Activated CD4-positive, alpha-beta memory T cell treated with anti-CD3 and anti-CD28 coated beads, Interleukin-2, amount 10 ng/mL, durations not matched to agents 7 days and 5 days (primary cell): ENCODE measurements at places on chromosomes 11 and 22.

- DNase-seq, result peak; percentile 63
These were observed 6.5 kb downstream of the PTDSS2 start for GRCh38 chr11:456533-456932.

- DNase-seq, result no peak
These were observed 36.1 kb upstream of the ANKK1 start for GRCh38 chr11:113351480-113351879.

DNA sequence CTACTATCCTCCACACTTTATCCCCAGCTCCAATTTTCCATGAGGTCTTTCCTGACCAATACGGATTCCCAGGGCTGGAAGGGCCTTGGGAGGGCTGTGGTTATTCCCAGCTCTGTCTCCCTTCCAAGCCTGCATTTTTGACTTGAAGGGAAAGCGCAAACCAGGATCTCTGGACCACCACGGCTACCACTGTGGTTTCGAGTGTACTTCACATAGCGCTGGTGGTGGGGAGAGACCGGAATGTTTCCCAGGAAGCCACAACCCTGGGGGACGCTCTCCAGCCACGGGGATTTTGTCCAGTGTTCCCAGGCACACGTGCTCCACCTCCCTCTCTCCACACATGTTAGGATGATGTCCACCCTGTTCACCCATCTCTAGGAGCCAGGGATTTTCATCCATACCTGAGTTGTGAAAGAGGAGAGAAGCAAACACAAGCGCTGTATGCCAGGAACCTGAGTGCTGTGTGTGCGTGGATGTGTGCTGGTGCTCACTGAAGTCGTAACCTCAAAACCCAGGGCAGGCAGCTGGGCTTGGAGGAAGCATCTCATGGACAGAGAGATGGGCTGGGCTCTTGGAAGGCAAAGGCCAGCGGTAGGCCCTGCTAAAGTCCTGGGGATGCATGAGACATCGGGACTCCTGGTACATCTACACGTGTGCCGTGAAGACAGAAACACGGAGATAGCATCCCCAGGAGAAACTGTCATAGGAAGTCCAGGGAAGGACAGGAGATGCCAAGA lies 1.3 kb upstream of the NPTXR start:
- no peak for DNase-seq

DNA sequence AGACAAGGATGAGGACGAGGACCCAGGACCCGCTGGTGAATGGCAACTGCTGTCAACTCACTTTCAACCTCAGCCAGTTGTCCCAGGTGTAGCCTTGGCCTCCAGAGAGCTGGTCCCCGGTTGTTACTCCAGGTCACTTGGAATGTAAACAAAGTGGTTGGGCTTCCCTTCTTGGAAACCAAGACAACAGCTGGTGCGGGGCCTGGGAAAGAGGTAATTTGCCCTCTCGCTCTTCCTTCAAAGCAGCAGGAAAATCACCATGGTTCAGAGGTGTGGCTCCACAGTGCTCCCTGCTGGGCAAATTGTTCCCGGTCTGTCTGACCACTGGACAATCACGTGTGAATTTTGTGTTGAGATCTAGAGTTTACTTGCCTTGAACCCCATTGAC lies 15.0 kb downstream of the SLC1A2 start:
- no peak for DNase-seq

DNA sequence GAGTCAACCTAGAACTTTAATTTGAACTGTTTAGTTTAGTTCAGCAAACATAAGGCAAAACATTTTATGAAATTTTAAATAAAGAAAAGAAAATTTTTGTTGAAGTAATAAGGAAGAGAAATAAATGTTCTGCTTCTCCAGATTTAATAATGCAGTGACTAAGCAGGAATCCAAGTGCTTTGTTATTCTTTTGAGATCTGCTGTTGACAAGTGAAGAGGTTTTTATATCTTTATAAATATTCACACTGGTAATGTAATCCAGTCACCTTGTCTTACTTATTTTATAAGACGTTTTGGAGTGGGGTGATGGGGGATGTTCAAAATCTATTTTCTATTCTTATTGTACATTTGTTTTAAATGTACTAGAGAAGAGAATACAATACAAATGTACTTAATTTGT lies 725.9 kb upstream of the CCDC179 start:
- DNase-seq, result no peak

DNA sequence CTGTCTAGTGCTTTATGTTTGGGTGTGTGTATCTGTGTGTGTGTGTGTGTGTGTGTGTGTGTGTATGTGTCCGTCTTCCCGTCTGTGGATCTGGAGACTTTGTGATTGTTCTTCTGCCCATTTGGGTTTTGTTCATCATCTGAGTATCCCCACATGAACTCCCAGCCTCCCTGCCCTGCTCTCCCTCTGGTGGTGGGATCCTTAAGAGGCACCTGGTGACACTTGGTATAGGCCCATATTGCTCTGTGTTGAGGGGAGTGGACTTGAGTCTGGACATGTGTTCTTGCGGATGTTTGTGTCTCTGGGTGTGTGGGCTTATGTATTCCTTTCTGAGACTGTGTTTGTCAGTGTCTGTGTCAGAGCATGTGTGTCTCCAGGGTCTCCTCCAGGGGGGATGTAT lies 15.3 kb downstream of the RCOR2 start:
- no peak for DNase-seq

- DNase-seq, result peak; percentile 12
These were observed 2.9 kb upstream of the MRGPRG start for GRCh38 chr11:3221408-3222002.

GRCh38 chr11:128902515-128903066 lies 11.4 kb downstream of the KCNJ5 start:
- DNase-seq, result no peak

DNA sequence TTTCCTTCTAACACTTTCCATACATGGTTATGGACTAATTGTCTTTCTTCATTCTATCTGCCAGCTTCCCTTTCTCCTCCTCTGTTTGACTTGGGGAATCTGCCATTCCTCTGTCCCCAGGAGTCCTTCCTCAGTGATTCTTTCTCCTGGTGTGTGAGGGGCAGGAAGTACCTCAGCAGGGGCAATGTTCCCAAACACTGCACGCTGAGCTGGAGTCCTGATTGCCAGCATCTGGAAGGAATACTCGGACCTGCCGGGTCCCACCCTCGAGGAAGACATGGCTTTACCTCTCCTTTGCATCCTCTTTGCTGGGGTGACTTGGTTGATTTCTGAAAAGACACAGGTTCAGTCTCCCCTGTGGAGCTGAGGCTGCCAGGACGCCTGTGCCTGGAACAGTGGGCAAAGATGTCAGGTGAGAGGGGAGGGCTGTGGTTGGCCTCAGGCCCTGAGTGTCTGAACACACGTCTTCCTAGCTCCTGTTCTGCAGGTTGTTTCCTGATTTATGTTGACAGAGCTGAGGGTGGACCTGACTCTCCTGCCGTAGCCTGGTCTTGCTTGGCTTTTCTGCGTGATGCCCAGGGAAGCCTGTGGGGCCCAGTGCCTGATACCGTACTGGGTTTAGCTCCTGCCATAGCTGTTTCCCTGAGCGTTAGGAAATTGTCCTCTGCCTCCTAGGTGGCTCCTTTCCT lies 4.3 kb downstream of the COX8A start:
- no peak for DNase-seq

GRCh38 chr22:45786726-45787125 lies 115.1 kb downstream of the ATXN10 start:
- DNase-seq, result no peak

DNA sequence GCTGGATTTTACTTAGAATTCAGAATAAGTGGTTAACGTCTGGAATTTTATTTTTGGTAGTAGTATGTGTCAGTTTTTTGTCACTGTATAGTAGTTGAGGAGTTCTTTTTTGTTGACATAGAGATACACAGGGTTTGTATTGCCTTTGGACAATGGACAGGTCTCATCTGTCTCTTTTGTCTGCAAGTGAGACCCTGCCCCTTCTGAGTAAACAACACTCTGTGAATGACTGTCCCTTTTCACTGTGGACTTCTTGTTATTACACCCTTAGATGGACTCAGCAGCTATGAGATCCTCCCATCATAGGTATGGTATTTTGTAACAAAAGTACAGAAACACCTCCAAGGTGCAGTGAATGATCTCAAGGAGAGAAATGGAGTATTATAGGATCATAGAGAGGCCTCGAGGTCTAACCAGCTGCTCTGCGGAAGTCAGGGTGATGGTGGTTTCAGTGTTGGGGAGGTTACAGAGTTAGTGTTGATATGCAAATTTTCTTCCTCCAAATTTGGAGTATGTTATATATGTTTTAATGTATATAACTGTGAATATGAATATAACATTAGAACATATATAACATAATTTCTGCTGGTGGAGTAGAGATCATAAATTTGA lies 7.8 kb downstream of the PPP6R3 start:
- peak; percentile 45 for DNase-seq

- DNase-seq, result no peak
These were observed 252.1 kb upstream of the PITPNB start for GRCh38 chr22:28171115-28171514.

DNA sequence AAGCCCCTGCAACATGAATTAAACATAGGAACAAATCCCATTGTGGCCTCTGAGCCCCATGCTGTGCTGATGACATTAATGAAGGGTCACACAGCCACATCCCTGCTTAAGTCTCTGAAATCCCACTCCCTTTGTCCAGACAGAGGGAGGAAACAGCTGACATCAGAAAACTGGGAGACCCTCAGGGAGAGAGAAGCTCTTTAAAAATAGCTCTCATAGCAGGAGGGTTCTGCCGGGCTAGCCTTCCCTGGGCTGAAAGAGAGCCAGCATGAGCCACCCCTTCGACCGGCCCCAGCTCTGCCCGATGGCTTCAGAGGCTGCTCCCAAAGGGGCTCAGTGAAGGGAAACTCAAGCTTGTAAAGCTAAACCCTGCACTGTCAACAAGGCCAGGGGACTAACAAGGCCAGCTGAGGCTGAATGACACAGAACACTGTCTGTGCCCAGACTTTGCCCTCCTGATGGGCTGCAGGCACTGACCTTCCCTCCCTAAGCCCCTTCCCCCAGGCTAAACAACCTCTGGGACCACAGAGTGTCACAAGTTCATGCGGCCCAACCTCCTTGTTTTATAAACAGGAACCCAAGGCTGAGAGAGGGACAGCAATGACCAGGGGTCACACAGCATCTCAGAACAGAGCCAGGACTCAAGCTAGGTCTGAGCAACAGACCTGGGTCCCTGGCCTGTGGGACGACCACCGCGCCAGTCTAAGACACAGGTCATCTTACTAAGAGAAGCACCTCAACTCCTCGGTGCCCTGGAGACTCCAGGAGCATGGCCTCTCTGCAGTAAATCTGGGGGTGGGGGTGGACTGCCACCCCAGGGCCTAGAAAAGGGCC lies 163.8 kb downstream of the CHST1 start:
- no peak for DNase-seq

DNA sequence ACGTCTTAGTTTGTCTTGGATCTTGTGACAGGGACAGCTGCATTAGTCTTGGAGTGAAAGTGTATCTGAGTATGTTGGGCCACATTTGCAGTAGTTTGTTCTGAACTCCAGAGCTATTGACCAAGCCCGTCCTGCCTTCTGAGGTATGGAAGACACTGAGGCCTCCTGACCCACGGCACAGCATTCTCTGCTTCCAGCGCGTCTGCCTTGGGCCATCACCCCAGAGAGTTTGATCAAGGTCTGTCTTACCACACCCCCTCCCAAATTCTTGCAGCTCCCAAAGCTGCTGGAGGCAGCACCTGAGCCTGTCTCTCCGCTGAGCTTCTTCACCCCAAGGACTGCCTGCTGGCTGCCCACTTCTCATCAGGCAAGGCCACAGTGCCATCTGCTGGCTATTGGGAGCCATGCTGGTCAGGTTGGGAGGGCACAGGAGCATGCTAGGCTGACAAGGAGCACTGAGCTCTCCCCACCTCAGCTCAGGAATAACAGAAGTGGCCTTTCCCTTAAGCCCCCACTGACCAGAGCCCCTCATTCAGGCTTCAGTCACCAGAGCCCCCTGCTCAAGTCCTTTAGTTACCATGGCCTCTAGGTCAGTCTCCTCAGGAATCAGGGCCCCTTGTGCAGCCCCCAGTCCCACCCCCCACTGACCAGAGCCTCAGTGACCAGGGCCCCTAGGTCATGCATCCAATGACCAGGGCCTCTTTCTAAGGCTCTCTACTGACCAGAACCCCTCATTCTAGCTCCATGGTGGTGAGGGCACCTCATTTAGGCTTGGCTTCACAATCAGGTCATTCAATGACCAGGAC lies 27.2 kb upstream of the SMPD1 start:
- DNase-seq, result peak; percentile 78

GRCh38 chr11:14668731-14669301 lies 25.2 kb downstream of the PDE3B start:
- DNase-seq, result no peak

DNA sequence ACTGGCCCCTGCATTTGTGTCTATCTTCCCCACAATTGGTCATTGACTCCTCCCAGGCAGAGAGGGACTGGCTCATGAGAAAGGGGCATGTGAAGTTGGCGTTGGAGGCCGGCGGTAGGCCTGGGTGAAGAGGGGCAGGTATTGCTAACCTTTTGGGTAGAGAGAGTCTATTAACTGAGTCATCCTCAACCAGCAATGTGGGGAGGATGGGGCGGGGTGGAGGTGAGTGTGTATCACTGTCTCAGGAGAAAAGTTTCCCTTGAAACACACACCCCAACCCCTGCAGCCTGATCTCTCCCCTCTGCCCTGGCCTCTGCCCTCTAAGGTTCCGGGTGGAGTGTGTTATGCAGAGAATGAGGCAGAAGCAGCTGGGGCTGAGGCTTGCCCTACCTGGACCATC lies 60.1 kb upstream of the PHF21B start:
- no peak for DNase-seq

DNA sequence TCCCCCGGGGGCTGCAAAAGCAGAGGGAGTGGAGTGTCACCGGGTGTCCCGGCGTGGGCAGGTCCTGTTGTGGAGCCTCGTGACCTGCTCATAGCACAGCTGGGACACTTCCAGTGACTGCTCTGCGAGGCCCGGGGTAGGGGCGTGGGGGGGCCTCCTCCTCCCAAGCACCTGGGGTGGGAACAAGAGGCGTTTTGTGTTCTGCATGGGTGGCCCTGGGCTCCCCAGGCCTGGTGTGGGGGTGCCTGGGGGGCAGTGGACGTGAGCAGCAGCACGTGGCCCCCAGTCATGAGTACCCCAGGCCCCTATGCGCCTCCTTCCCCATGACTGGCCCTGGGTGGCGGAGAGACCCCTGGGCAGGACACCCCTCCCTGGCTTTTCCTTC lies 104.7 kb downstream of the KCNQ1 start:
- DNase-seq, result no peak

DNA sequence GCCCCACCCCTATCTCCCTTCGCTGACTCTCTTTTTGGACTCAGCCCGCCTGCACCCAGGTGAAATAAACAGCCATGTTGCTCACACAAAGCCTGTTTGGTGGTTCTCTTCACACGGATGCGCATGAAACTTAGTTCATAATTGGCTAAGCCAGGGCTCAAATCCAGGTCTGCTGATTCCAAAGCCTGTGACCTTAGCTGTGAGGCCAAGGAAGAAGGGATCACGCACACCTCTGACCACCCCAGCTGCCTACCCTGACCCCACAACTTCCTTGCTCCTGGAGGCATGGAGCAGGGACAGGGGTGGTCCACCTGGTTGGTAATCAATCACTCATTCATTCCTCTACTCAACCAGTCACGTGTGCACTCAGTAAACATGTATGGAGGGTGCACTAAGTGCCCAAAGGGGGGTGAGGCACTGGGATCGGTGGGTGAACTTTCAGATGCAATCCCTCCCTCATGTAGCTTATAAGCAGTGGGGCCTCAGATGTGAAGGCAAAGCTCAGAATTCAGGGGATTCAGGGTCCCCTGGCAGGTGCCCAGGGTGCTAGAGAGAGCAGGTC lies 10.3 kb downstream of the FXYD2 start:
- no peak for DNase-seq
